ENCODE measurements at places on chromosomes 12 and 14.

DNA sequence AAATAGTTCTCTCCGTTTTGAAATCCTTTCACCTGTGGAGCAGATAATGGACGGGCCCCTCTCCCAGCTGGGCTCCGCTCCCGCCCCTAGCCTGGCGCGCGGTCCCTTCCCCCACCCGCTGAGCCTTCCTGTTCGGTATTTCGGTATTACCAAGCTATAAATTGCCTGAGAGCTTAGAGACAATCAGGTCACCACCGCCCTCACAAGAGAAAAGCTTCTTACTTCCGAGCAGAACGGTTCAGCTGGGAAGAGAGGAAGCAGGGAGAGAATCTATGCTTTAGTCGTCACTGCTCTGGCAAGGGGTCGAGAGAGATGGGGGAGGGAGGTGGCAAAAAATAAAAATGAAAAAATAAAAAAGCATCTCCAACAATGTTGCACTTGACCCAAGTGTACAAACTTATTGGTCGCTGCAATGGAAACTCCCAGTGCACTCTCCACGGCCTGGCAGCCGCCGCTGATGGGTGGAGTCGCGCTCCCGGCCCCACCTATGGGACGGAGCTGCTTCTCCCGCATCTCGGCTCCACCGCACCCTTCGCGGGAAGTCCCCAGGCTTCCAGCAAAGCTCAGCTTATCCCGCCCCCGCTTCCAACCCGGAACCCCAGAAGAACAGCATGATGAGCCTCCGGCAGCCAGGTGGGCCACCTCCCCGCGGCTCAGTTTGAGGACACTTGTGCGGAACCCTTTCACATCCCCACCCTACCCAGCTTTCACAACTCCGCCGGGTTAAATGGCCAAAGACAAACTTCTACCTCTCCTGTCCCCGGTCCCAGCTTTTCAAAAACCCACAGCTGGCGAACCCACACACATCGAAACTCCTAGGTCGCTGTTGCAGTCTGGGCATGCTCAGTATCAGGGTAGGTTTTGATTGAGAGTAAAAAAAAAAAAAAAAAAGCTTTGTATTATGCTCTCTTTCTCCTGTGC is 832 bp upstream of the SYT1 start:
- DNase-seq = peak; percentile 64

- DNase-seq = no peak
Measured at GRCh38 chr14:58839233-58839632, 201.5 kb downstream of the DACT1 start.

GRCh38 chr12:21566907-21567394 is 37.7 kb downstream of the GYS2 start:
- no peak for DNase-seq

GRCh38 chr12:47725893-47726292 is 603 bp upstream of the ENDOU start:
- DNase-seq = no peak

DNA sequence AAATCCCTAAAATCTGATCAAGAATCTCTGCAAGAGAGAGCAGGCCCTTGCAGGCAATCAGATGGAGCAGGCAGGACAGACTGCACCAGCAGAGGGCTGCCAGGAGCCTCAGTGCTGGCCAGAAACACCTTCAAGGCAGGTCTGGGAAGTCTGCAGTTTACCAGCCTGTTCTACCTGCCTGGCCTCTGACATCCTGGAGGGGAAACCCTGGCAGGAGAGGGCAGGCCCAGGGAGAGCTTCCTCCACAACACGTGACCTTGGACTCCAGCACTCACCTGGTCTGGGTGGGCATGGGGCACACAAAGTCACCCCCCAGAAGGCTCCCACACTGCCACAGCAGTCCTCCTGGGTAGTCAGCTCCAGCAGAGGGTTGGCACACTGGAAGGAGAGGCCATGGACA is 56.0 kb downstream of the ISCA2 start:
- DNase-seq = no peak

DNA sequence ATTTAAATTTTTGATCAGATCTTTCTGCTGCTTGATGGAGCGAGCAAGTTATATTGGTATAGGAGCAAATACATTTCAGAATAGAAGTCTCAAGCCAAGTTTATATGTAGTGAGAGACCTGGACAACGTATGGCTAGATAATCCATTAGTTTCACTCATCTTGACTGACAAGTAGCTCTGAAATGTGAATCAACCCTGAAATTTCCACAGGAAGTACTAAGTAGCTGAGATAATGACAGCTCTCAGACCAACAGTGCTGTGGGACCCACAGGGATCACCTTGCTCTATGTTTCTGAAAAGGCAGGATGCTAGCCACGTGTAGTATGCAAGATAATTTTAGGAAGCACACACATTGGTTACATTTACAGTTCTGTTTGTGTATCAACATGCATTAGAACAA is 258.6 kb upstream of the FOXN3 start:
- DNase-seq = no peak

- no peak for DNase-seq
Measured at GRCh38 chr12:56725723-56726102, 614 bp upstream of the NACA start.

- no peak for DNase-seq
Measured at GRCh38 chr14:64059454-64060198, 206.8 kb downstream of the SYNE2 start.
